NCI-H2081 treated with DMSO at 0.1 percent for 48 hours (cell line): ENCODE measurements at places on chromosomes 4 and X.

DNA sequence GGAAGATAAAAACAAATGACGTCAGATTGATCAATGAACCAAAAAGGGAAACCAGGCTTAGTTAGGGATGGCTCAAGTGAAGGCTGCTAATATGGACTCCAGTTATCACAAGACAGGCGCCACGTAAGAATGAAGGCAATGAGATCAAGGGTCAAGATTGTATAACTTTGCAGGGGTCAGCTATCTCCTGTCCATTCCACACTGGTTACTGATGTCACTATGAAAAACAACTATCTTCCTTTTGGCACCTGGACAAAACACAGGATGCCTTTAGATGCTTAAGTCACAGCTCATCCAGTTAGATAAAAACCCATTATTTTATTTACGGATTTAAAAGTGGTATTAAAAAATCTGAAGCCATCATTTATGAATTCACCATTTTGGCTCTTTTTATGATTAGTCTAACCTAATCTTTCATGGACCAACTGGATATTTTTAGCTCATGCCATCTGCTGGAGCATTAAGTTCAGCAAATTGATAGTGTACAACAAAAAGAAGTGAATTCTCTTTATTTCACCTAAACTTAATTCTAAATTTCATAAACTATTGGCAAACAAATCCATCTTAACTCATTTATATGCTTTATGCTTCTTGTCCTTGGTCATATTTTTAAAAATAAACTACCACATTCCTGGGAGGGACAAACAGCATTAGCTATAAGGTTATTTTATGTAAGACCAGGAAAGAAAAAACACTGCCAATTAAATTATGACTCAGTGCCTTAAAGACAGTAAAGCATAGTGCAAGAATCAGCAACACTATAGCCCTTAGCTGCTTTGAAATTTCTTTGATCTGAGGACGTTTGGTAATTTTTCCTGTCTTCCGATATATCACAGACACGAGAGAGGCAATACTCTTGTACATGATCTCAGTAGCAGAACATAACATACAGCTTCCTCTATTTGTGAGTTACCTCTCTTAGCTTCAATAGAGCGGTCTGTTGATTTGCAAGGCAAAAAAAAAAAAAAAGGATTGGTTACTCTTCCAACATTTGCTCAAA, 27.0 kb downstream of the DHX15 start:
- no peak for DNase-seq

GRCh38 chrX:123685232-123685631, 47.6 kb downstream of the THOC2 start:
- DNase-seq: no peak

DNA sequence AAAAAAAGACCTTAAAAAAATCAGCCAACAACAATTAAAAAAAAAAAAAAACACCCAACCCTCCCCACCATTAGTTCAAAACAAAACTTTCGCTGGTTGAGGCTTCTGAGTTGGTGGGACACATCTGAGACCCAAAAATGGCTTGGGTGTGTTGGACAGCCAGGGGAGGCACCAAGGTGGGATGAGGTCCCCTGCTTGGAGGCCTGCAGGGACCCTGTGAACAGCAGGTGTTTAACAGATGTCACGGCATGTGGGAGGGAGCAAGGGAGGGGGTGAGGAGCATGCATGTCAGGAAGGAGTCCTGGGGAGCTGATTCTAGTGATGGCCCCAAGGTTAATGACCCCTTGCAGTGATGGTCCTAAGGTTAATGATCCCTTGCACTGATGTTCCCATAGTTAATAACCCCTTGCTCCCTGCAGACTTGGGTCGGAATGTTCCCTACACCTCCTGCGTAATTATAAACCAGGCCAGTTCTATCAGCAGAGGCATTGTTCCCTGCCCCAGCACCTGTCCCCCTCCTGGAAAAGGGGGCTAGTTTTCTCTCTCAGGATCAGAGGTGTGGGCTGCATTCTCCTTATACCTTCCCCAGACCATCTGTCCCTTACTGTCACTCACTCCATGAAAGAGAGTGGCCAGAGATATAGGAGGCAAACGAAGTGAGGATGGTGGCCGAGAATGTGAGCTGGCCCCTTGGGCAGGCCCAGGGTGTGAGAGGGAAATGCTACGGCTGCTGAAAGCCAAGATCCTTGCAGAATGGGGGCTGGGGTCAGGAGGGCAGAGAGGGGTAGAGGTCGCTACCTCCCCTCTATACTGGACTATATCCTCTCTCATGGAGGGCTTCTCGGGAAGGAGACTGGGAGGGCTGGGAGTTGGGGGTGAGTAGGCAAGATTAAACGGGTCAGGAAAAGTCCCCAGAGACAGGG, 2.3 kb upstream of the FOXP3 start:
- no peak for DNase-seq

DNA sequence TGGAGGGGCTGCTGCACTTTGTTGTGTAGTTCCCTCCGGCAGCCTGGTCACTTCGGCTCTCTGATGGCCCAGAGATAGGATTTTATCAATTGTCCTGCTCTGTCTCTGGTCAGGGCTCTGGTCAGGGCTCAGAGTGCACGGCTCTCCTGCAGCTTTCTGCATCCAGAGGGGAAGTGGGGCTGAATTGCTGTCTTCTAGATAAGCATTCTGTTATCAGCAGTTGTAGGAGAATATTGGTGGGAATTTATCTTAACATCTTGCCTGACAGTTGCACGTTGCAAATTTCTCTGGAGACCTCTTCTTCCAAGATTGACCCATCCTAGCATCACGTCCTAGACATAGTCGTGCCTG, 62.8 kb downstream of the FAM193A start:
- no peak for DNase-seq

DNA sequence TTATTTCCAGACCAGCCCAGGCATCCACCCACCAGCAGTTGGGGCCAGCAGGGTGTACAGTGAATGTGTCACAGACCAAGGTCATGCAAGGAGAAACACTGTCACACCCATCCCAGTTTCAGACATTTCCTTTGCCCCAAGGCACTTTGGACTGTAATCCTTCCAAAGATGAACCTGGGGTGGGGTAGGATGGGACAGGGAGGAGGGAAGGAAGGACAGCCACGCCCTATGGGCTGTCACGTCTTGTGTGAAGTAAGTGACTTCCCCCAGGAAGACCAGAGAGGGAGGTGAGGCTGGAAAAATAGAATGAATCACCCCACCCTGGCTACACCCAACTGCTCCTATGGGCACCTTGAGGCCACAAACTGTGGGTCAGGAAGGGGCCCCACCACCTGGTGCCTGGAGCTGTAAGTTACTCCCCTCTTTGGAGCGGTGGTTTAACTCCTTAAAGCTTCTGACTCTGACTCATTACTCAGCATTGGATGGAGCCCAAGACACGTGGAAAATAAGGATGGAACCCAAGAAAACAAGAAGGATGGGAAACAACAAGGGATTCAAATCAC, 349.9 kb upstream of the KLF3 start:
- DNase-seq: no peak

DNA sequence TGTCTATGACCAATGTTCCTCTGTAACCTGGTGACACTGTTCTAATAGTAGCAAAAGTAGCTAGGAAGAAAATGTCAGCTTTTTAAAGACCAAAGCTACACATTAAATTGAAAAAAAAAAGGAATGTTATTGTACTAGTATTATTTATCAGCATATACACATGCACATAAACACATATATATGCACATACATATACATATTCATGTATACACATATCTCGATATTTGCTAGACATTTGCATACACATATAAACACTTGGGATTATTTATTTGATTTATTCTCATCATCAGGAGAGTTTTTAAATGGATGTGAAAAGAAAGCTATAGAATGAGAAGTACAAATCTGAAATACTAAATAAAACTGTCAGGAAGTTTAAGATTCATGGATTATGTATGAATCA, 21.3 kb upstream of the NEIL3 start:
- DNase-seq: no peak

DNA sequence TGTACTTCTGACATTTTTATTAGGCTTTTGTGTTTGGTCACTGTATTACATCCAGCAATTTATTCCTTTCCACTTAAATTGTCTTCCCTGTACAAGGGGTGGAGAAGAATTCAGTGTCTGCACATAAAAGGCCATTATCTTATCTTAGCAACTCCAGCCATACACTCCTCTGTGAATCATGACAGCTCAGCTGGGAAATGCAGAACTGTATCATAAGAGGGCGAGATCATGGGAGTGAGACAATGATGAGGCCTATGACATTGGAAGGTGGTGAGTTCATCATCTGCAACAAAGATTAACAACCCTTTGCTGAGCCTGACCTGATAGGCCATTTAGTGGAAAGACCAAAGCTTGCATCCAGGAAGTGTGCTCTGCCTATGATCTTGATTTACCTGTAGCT, 33.3 kb downstream of the SLIT2 start:
- DNase-seq: no peak
